Calu3 (cell line): ENCODE measurements at places on chromosomes 16 and 17. TPM values are rescaled to one million over a fixed set of nuclear protein-coding genes. Genes with fewer than 3 reads are reported as not detected.
A peak's percentile ranks its signal among the peaks of the same experiment; 100 is the strongest.

Gene TAC4
- not detected in 2 replicates for total RNA-seq

Gene TMEM186
- 20.9 and 23.6 TPM in 2 replicates for total RNA-seq

Gene NATD1
- total RNA-seq = 1.5 and 1.7 TPM in 2 replicates

Gene CFDP1
- total RNA-seq = 64.1 and 70.9 TPM in 2 replicates

Gene DHRS7C
- total RNA-seq = not detected in 2 replicates

Gene CHP2
- total RNA-seq = not detected in 2 replicates

DNA sequence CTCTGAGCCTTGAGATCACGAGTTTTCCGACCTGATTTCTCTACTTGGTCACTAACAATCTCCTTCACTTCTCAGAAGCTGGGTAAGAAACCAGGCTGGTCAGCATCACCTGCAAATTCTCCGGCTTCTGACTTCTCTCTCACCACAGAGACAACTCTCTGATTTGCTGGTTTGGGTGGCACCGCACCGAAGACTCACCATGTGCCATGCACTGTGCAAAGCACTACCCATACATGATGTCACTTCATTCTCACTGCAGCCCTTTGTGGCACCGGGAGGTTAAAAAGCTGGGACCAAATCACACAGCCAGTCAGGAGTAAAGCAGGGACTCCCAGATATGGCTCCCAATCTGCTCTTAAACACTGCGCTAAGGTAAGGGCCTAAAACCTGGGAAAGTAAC is 647 bp downstream of the VAC14 start:
- peaks cover 18% of the 10 kb centered on the region for H3K27me3 ChIP-seq
- DNase-seq = peak; percentile 6
- peak overlapping the region; percentile 89 for H3K27ac ChIP-seq
- peak overlapping the region; percentile 92 for H3K4me3 ChIP-seq

GRCh38 chr17:12301551-12301950 is 280.9 kb downstream of the MAP2K4 start:
- no peak overlapping the region for H3K4me3 ChIP-seq
- H3K27me3 ChIP-seq = no peaks in the 10 kb centered on the region
- H3K4me1 ChIP-seq = no peaks in the 10 kb centered on the region
- no peaks in the 10 kb centered on the region for H3K36me3 ChIP-seq

DNA sequence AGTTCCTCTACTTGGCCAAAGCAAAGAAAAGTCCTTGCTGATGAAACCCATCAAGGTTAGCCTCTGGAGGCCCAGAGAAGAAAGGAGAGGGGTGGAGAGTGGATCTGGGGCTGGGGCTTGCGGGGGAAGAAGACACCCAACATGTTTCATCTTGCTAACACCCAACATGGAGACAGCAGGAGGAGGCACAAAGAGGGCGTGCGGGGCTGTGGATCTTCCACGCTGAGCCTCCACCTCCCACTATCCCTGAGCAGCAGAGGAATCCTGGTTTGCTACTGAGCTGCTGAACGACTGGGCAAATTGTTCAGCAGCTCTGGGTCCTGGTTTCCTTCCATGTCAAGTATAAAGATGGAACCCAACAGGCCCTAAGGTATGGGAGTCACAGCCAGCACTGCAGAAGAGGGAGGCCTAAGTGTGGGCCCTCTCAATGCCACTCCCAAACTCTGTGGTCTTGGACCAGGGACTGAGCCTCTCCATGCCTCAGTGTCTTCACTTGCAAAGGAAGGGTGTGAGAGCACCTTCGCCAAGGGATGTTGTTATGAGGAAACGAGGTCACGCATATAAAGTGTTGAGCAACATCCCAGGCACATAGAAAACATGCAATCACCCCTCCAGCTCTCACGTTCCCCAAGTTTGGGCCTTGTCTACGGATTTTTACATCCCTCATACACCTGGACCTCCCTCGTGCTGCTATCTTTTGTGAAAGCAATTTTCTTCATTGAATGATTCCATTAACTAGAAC is 122.5 kb downstream of the XYLT1 start:
- no peak overlapping the region for H3K4me3 ChIP-seq
- H3K4me1 ChIP-seq = peaks cover 6% of the 10 kb centered on the region
- H3K36me3 ChIP-seq = no peaks in the 10 kb centered on the region
- H3K27me3 ChIP-seq = no peaks in the 10 kb centered on the region
- DNase-seq = no peak
- H3K27ac ChIP-seq = no peak overlapping the region

DNA sequence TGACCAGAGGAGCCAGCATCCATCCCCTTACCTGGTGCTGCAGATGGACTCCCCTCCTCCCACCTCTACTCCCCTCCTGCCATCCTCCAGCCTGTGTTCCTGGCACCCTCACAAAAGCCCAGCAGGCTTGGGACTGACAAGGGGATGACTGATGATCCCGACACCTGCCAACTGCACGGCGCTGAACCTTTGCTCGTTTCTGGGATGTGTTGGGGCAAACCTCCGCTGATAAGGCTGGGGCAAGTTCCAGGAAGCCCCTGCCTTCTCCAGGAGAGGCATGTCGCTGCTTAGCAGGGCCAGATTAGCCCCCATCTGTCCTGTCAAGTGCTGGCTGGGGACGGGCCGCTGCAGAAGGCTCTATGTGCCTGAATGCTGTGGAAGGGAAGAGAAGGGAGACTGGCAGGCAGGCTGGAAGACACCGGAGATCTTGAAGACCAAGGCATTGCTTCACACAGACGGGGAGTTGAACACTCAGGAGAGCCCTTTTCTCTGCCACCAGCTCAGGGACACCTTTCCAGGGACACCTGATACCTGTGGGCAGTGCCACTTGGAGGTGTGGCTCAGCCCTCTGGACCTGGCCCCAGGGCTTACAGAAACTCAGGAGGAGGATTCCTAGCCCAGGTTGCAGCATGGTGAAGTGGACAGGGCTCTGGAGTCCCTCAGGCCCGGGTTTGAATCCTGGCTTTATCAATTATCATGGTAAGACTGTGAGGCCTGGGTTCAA is 973 bp upstream of the KRT15 start:
- H3K27ac ChIP-seq = peak overlapping the region; percentile 99
- H3K4me1 ChIP-seq = peaks cover 67% of the 10 kb centered on the region
- H3K36me3 ChIP-seq = peaks cover 96% of the 10 kb centered on the region
- no peaks in the 10 kb centered on the region for H3K27me3 ChIP-seq
- peak; percentile 73 for DNase-seq

DNA sequence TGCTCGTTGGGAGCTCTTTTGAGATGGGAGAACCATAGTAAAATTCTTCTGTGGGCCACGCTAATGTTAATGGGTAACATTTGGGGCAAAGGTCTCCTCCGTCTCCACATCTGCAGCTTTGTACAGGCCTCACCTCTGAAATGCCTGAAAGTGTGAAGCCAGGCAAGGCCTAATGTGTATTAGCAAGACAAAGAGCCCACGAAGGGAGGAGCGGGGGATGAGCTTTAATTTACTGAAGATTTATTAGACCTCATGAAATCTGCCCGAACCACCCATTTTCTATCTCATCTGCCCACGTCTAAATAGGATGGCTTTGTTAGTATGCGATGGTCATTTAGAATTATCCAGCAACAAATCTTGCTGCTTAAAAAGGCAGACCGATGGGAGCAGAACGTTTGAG is 408.9 kb downstream of the PMP22 start:
- no peak overlapping the region for H3K27ac ChIP-seq
- no peaks in the 10 kb centered on the region for H3K36me3 ChIP-seq
- no peaks in the 10 kb centered on the region for H3K4me1 ChIP-seq
- H3K4me3 ChIP-seq = no peak overlapping the region
- H3K27me3 ChIP-seq = no peaks in the 10 kb centered on the region
- DNase-seq = no peak

GRCh38 chr17:17525311-17525710 is 29.1 kb upstream of the RASD1 start:
- H3K4me1 ChIP-seq = no peaks in the 10 kb centered on the region
- H3K27ac ChIP-seq = no peak overlapping the region
- no peak overlapping the region for H3K4me3 ChIP-seq
- DNase-seq = no peak
- no peaks in the 10 kb centered on the region for H3K27me3 ChIP-seq

DNA sequence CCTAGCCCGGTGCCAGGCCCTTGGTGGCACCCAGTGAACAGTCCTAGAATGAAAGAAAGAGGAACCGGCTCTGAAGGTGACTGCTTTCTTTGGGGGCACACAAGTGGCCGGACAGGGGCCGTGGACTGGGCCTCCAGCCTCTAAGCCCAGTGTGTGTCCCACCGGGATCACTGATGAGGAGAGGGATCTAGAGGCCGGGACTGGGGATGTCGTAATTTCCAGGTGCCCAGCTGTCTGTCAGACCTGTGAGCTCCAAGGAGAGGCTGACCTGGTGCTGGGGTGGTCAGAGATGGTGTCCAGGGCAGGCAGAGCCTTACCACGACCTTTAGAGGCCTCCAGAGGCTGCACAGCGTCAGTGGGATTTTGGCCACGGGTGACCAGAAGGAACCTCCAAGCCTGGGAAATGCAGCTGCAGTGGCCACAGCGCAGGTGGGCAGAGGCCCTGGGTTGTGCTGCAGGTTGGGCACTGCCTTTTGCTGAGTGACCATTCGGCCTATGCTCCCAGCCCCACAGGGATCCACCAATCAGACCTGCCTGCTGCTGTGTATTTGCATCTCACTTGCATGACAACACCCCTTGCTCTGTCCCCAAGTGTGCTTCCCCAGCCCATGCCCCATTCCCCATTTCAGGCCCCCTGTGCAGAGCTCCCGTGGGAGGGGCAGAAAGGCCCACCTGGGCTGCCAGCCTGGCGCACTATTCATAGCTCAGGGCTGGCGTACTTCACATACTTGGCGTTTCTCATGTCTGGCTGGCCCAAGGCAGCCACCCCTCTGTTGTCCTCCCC is 12.5 kb downstream of the ARHGAP23 start:
- no peak overlapping the region for H3K27ac ChIP-seq
- H3K27me3 ChIP-seq = peaks cover 29% of the 10 kb centered on the region
- no peak overlapping the region for H3K4me3 ChIP-seq
- DNase-seq = no peak

DNA sequence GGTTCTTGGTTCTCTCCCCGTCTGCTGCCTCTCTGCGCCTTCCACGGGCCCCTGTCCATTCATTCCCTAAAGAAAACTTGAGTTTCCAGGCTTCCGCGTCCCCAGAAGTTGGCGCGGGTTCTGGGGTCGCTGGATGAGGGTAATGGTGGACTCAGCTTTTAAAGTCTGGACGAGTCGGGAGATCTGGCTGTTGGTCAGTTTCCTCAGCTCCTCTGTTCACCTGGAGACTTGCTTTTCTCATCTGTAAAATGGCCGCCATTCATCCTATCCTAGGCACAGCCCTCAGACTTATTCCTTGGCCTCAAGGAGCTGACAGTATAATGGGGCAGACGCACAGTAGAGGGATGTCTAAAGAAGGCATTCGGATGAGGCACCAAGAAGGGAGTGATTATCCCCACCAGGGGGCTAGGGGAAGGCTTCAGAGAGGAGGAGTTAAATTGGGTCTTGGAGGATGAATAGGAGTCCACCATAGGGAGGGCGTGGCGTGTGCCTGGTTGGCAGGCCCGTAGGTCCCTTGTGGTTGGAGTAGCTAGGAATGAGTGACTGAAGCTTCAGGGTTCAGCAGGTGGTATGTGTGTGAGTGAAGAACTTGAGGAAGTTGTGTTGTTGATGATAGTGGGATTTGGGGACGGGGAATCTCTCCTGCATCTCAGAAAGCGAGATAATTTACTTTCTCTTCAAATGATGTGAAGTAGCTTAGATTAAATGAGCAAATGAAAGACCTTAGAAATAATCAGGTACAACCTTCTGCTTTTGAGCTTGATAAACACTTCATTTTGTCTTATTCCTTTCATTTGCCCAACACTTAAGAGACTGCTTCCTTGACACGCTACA is 652 bp downstream of the VPS35L start:
- DNase-seq = peak; percentile 4
- peak overlapping the region; percentile 1 for H3K27ac ChIP-seq
- H3K4me3 ChIP-seq = peak overlapping the region; percentile 71
- H3K36me3 ChIP-seq = peaks cover 13% of the 10 kb centered on the region

DNA sequence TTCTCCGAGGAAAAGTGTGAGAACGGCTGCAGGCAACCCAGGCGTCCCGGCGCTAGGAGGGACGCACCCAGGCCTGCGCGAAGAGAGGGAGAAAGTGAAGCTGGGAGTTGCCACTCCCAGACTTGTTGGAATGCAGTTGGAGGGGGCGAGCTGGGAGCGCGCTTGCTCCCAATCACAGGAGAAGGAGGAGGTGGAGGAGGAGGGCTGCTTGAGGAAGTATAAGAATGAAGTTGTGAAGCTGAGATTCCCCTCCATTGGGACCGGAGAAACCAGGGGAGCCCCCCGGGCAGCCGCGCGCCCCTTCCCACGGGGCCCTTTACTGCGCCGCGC is at the start of gene ERBB2:
TSS of gene ERBB2 (plus strand) at position 247 of the 330 bp plus-strand sequence. CDS start 175 bp downstream, outside the sequence.
- H3K36me3 ChIP-seq = peaks cover 62% of the 10 kb centered on the region
- peak within 1 kb of the TSS; percentile 71 for H3K4me3 ChIP-seq
- no peaks in the 10 kb centered on the region for H3K27me3 ChIP-seq
- DNase-seq = peak; percentile 100
- H3K27ac ChIP-seq = peak within 1 kb of the TSS; percentile 67

DNA sequence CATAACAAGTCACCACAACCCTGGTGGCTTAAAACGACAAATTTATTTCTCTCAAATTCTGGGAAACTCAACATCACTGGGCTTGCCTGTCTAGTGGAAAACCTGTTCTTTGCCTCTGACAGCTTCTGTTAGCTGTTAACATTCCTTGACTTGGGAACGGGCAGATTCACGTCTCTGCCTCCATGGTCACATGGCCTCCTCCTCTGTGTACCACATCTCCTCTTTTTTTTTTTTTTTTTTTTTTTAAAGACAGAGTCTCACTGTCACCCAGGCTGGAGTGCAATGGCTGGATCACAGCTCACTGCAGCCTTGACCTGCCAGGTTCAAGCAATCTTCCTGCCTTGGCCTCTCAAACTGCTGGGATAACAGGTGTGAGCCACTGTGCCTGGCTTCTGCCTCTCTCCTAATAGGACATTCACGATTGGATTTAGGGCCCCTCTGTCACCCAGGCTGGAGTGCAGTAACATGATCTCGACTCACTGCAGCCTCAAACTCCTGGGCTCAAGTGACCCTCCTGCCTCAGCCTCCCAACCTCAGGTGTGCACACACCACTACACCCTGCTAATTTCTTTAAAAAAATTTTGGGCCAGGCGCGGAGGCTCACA is 11.7 kb upstream of the LLGL1 start:
- H3K36me3 ChIP-seq = peaks cover 11% of the 10 kb centered on the region
- no peak overlapping the region for H3K27ac ChIP-seq
- H3K4me1 ChIP-seq = no peaks in the 10 kb centered on the region
- H3K27me3 ChIP-seq = no peaks in the 10 kb centered on the region
- DNase-seq = no peak

GRCh38 chr16:82013139-82013538 is 1.9 kb upstream of the SDR42E1 start:
- peaks cover 27% of the 10 kb centered on the region for H3K36me3 ChIP-seq
- no peak for DNase-seq
- H3K4me3 ChIP-seq = no peak overlapping the region
- H3K27me3 ChIP-seq = no peaks in the 10 kb centered on the region
- H3K27ac ChIP-seq = no peak overlapping the region

DNA sequence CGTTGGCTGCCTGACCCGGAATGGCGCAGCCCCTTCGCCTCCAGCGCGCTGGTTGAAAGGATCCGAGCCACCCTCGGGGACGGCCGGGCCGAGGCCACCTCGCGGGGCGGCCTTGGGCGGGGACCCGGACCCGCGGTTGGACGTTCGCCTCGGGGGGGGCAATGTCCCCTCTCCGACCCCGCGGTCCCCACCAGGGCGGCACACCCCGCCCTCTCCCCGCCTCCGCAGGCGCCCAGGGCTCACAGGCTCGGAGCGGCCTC is 1.0 kb upstream of the SOX8 start:
- H3K4me1 ChIP-seq = peaks cover 22% of the 10 kb centered on the region
- peaks cover 62% of the 10 kb centered on the region for H3K27me3 ChIP-seq
- H3K4me3 ChIP-seq = no peak overlapping the region
- no peak overlapping the region for H3K27ac ChIP-seq
- H3K36me3 ChIP-seq = peaks cover 6% of the 10 kb centered on the region

- H3K36me3 ChIP-seq = peaks cover 25% of the 10 kb centered on the region
- no peak for DNase-seq
- no peaks in the 10 kb centered on the region for H3K27me3 ChIP-seq
- H3K4me3 ChIP-seq = no peak overlapping the region
- H3K4me1 ChIP-seq = no peaks in the 10 kb centered on the region
Observed at GRCh38 chr17:17200831-17201230, 5.3 kb downstream of the PLD6 start.
